Stimulated activated CD8-positive, alpha-beta memory T cell treated with anti-CD3 and anti-CD28 coated beads, Interleukin-15, amount 100 ng/mL, for 1 hour (primary cell): ENCODE measurements at places on chromosomes 1 and 21.

- DNase-seq = no peak
Observed at GRCh38 chr1:106944721-106945120, 111.8 kb upstream of the PRMT6 start.

DNA sequence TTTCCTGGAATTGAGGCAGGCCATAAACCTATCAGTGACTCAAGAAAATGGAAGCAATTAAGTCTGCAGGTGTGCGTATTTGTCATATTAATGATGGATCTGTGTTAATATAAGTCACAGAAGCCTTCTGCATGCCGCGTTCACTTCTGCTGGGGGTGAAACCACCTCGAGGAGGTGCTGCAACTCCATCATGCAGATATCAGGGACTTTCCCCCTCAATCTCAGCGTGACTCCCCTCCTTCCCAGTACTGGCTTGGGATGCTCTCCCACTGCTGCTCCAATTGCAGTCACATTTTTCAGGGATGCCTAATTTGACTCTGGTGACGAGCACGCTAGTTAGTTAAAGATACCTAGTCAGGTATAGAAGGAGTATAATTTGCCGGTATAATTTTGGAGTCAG, 87.5 kb downstream of the ASTN1 start:
- no peak for DNase-seq

DNA sequence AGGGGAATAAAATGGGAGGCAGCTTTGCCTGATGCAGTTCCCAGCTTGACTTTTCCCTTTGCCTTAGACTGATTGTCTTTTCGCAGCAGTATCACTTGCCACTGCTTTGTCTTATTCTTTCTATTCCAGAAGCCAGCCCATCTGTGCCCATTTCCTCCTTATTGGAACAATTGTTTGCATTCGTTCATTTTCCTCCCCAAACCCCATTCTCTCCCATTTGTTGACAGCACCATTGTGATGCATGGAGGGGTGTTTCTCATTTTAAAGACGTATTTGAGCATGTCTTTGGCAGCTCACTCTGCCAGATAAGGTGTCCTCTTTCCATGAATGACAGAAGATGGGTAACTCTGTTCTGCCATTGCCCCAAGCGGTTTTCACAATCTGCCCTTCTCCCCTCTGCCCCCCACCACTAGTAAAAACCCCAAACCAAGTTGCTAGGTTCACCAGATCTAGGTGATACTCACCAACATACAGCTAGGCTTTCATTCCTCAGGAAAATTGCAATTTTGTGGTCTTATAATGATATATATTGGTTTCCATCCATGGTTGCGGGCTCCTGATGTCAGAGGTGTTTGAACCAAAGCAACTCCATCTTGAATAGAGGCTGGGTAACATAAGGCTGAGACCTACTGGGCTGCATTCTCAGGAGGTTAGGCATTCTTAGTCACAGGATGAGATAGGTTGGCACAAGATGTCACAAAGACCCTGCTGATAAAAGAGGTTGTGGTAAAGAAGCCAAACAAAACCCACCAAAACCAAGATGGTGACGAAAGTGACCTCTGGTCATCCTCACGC, 30.8 kb downstream of the SERBP1 start:
- no peak for DNase-seq

GRCh38 chr1:184959626-184960025, 14.7 kb downstream of the NIBAN1 start:
- DNase-seq = no peak

- no peak for DNase-seq
Observed at GRCh38 chr1:4636644-4637380, 17.6 kb upstream of the AJAP1 start.

GRCh38 chr1:69171248-69171647, 396.5 kb upstream of the LRRC7 start:
- no peak for DNase-seq

DNA sequence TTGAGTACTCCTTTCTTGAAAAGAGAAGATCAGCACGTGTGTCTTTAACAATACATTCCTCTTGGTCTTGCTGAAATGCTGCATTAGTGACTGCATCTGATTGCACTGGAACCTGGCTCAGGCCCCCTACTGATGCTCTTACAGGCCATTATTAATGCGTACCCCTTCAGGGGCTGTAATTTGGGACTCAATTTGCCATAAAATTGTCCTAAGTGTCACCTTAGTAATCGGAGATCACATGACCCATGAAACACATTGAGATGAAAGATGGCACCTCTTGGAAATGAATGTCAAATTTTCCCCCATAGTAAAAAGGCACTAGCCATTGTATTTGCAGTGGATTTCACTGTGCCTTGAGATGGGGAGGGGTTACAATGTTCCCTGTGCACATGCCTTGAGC, 563.3 kb downstream of the KIF26B start:
- no peak for DNase-seq

GRCh38 chr1:113732802-113733201, 26.5 kb downstream of the PHTF1 start:
- DNase-seq = no peak
